CD4-positive, alpha-beta T cell (primary cell): ENCODE measurements at places on chromosomes 5 and 9.
A peak's percentile ranks its signal among the peaks of the same experiment; 100 is the strongest.

GRCh38 chr5:12022444-12022843 lies 118.2 kb upstream of the CTNND2 start:
- no peak for DNase-seq

GRCh38 chr5:6812800-6813731 lies 99.8 kb downstream of the TENT4A start:
- DNase-seq, result no peak

DNA sequence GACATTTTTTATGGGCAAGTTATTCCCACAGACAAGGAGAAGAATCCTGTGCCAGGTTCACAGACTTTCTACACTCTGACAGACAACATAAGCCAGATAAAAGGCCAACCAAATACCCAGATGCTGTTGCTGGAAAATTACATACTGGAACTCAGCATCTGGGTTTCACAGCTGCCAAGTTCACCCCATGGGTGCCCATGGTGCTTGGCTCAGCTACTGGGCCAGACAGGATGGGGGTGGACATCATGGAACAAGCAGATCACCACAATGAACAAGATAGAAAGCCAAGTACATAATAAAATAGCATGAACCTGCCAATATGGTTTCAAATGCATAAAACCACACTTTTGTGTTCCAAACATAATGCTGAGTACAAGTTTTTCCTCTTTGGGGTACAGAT lies 999.8 kb downstream of the NR2F1-AS1 start:
- DNase-seq, result no peak

GRCh38 chr5:116896001-116896400 lies 321.4 kb upstream of the SEMA6A start:
- no peak for DNase-seq

DNA sequence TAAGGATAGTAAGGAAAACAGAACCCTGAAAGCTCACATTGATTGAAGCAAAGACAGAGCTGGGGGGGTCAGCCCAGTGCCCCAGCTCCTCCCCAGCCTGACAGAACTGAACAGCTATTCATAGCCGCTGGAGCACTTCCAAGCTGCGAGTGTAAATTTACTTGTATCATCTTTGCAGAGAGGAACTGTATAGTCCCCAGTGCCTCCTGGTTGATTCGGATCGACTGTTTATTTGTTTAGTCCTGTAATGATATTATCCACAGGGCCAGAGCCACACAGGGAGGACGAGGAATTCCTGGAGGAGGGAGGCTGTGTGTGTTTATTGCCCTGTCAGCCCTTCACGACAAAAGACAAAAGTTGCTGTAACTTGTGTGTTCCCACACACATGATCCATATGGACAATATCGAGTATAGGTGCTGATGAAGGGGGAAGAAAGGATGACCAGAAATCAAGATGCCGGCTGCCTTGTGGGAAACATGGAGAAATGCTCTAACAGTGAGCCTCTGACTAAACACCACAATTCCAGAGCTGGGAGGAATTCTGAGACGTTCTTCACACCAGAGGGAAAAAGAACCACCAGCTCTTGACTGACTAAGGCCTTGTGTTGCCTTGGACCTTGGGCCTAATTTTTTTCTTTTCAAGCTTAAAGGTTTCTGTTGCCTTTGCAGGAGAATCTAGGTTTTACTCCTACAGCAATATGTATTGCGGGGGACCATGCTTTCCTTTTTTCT lies 31.1 kb downstream of the FOXD1 start:
- no peak for DNase-seq

DNA sequence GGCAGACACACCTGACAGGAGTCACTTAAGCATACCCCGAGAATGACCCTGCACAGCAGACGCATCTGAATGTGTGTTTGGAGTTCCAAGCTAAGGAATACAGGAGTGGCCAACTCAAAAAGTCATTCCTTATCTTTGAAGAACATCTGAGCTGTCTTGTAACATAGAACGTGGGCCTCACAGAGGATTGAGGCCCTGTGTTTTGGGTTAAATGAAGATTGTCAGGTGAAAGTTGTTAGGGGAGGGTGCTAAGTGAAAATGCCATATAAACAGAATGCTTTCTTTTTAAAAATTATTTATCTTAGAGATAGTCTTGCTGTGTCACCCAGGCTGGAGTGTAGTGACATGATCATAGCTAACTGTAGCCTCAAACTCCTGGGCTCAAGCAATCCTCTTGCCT lies 100.9 kb downstream of the PIK3R1 start:
- no peak for DNase-seq

GRCh38 chr9:136349546-136349945 lies 14.0 kb downstream of the DNLZ start:
- DNase-seq, result no peak

- no peak for DNase-seq
These were observed 98.6 kb upstream of the TLE1 start for GRCh38 chr9:81787747-81788632.

DNA sequence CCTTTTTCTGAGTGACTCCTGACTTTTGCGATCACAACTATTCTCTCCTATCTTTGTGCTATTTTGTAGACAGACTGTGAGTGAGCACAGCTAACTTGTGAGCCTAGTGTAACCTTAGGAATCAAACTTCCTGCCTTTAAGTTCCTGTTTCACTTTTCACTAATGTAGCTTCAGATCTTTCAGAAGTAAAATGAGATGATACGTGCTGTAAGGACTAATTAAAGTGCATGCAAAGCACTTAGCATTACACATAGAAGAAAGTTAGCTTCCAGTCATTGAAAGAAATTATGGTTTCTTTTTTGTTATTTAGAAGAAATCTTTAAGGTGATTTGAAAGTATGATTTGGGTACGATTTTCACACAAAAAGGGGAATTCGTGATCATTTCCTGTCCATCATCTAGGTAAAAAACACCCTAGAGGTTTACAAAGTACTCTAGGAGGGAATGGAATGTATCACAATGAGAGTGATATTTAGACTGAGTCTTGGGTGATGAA lies 122.7 kb downstream of the ST8SIA4 start:
- peak; percentile 4 for DNase-seq

GRCh38 chr5:143494162-143494561 lies 90.7 kb upstream of the NR3C1 start:
- DNase-seq, result no peak

DNA sequence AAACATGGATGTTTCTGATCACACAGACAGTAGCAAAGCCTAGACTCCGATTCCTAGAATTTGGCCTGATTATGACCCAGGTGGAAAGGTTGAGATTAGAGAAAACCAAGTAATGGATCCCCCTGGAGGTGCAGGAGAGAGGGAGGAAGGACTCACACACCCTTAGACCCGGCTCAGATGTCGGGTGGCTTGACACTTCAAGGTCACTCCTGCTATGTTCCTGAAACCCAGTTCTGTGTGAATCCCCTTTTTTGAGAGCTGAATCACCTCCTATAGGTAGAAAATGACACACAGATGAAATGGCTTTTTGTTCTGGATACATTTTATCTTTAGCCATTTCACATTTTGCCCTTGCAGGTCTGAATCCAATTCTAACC lies 192.8 kb downstream of the ARRDC3 start:
- DNase-seq, result no peak

DNA sequence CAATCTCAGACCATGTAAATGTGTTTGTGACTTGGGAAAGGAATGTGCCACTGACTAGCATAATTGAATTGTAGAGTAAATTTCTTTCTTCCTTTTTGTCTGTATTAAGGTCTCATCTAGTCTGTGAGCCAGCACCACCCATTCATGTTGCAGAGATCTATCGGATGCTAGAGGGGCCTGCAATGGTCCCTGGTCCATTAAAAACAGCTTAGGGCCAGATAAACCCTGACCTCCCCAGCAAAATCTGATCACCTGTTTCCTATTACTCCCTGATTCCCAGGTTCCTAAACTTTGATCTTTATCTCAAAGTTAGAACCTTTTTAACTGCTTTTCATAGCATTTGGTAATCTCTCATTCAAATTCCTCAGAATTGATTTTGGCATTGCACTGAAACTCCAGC lies 174.5 kb upstream of the POC5 start:
- DNase-seq, result no peak

DNA sequence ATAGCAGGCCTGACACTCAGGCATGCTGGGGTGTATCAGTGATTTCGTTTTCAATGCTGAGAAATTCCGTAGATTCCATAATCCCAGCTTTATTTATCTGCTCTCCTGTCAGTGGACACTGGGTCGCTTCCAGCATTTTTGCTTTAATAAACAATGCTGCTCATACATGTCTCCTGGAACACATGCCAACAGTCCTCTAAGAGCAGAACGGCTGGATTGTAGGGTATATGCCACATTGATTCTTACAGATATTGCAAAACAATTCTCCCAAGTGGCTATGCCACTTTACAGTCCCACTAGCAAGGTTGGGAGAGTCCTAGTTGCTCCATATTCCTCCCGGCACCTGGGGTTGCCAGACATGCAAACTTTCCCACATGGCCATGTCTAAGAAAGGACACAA lies 81.9 kb downstream of the RAPGEF1 start:
- DNase-seq, result no peak

- DNase-seq, result no peak
These were observed 1.1 kb downstream of the ELOVL7 start for GRCh38 chr5:60842871-60843385.

GRCh38 chr9:134698587-134699342 lies 57.2 kb downstream of the COL5A1 start:
- DNase-seq, result peak; percentile 25

GRCh38 chr9:64773491-64773931 lies 511.5 kb downstream of the FOXD4L5 start:
- DNase-seq, result peak; percentile 31

GRCh38 chr5:169352901-169353300 lies 52.0 kb upstream of the SLIT3 start:
- no peak for DNase-seq

DNA sequence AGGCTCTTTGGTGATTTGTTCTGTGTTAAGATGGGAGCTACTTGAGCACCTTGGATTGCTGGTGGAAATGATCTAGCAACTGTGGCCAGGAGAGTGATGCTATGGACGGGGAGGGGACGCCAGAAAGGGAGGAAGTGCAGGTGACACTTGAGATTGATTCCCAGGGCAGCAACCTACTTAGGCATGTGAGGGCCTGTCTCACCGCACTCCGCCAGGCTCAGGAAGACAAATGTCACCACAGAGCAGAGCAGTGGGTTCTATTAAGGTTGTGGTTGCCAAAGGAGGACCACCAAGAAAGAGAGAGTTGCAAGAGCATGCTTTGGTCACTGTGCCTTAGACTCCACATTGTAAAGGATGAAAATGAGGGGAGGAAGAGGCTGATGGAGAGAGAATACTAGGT lies 404.3 kb downstream of the IRX1 start:
- DNase-seq, result no peak

- no peak for DNase-seq
These were observed 61.6 kb upstream of the SARDH start for GRCh38 chr9:133799716-133800115.

DNA sequence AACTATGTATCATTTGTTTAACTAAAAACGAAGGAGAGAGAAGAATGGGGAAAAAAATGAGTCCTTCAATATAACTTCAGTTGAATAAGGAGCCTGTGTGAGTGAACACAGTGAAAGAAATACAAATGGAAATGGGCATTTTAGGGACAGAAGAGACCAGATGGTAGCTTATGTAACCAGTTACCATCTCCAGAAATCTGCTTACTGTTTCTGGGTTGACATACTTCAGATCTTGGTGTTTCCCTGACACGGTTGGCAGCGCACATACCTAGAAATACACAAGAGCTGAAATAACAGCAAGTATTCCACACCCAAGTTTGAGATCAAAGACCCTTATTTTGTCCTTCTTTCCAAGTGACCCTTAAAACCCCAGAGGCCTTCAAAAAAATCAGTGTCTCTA lies 14.9 kb upstream of the GFRA3 start:
- no peak for DNase-seq

GRCh38 chr5:2901096-2901495 lies 149.6 kb upstream of the IRX2 start:
- DNase-seq, result no peak

- DNase-seq, result no peak
These were observed 1.4 kb upstream of the CSNK1A1 start for GRCh38 chr5:149552553-149553160.

DNA sequence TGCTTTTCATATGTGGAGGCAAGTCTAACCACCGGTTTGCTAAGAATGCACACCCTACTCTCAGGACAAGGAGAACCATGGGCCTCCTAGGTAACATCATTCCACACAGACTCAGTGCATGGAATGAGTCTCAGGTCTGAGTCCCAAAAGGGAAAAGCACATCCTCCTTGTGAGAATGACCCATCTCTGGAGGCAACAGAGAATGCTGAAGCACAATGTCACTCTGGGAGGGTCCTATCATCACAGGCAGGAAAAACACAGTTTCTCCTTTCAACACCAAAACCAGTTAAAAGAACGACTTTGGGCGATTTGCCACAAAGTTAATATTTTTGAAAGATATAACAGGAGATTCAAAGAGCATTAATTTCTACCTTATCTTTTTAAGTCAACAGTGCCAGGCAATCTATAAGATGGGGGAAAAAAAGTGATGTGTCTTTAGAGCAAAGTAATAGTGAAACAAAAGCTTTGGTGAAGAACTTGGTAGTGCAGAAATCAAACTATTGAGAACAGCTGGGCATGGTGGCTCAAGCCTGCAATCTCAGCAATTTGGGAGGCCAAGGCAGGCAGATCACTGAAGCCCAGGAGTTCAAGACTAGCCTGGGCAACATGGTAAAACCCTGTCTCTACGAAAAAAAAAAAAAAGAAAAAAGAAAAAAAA lies 97.3 kb downstream of the OXCT1 start:
- no peak for DNase-seq
